ENCODE measurements at places on chromosomes 2 and 18. TPM values are rescaled to one million over a fixed set of nuclear protein-coding genes. Genes with fewer than 3 reads are reported as not detected.

GRCh38 chr2:234156326-234156725 lies 105.8 kb downstream of the SPP2 start:
- DNase-seq, result no peak

GRCh38 chr2:143964891-143965290 lies 555.0 kb downstream of the ZEB2 start:
- no peak for DNase-seq

GRCh38 chr2:128091726-128092080 lies 703 bp downstream of the UGGT1 start:
- DNase-seq, result peak; percentile 63

- DNase-seq, result peak; percentile 84
Measured at GRCh38 chr18:12621742-12622306, 36.1 kb downstream of the SPIRE1 start.

DNA sequence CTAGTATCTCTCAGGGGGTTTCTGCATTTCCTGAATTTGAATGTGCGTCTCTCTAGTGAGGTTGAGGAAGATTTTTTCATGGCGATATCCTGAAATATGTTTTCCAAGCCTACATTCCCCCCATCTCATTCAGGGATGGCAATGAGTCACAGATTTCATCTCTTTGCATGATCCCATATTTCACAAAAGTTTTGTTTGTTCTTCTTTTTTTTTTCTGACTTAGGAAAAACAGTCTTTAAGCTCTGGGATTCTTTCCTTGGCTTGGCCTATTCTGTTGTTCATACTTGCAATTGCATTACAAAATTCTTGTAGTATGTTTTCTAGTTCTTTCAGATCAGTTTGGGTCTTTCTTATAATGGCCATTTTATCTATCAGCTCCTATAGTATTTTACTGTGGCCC lies 136.5 kb downstream of the DSEL start:
- DNase-seq, result no peak

DNA sequence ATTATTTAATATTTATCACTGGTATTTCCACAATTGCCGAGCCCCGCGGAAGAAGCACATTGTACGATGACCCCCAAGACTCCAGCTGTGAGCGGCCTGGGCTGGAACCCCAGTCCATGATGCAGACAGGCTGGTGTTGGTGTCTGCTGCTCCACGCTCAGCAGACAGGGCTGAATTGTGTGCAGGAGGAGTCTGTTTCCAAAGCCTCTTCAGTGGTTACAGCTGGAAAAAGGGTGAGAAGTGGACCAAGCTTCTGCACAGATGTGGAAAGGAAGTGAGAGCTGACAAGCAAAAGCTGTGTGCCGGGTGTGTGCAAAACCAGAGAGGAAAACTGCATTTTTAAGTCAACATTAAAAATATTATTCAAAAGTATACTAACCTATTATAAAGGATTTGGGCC lies 500.4 kb downstream of the GALR1 start:
- no peak for DNase-seq

- DNase-seq, result peak; percentile 10
Measured at GRCh38 chr2:98569197-98569793, 39.0 kb downstream of the COA5 start.

- no peak for DNase-seq
Measured at GRCh38 chr2:219501849-219502248, 3.2 kb downstream of the GMPPA start.

DNA sequence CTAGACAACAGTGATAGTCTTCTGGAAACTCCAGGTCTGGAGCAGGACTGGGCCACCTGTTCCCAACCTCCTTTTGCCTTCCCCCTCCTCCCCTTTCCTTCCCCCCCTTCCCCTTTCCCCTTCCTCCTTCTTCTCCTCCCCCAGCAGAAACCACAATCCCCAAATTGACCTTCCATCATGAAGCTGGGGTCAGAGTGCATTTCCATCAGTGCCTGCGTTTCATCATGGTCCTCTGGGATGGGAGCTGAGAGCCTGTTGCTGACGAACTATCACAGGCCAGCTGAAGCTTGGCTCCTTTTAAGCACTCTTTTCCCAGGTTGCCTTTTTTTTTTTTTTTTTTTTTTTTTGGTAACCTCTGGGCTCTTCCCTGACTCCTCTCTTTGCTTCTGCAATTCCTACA lies 52.6 kb upstream of the SMAD2 start:
- no peak for DNase-seq

GRCh38 chr18:35513181-35513936 lies 15.6 kb upstream of the INO80C start:
- peak; percentile 76 for DNase-seq

DNA sequence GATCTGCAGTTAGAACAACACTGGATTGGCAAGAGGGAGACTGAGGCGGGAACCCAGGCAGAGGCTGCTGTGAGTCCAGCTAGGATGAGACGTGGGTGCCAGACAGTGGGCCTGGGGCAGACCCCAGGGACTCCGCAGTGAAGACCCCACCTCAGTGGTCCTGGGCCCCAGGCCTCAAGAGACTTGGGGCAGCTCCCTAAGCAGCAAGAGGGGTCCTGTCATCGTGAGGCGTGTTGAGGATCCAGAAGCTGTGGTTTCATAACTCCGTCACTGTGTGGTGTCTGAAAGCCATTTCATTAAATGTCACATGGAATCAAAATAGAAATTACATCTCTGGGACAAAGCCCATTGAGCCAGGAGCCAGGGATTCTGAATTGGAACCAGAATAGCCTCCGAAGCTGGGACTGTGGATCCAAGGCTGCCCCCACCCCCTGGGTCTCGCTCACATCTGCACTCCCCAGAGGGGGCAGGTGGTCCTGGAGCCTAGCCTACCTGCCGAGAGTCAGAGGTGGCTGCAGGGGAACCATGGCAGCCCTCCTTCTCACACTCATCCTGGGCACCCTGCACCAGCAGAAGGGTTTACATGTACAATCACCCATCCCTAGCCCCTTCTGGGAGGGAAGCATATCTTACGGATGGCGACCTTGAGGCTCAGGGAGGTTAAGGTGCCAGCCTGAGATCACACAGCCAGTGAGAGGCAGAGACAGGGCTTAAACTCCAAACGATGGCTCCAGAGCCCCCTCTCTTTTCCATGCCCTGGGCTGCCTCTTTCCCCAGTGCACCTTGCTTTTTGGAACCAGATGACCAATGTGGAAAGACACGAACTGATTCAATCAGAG lies 23.2 kb downstream of the RRM2 start:
- no peak for DNase-seq

DNA sequence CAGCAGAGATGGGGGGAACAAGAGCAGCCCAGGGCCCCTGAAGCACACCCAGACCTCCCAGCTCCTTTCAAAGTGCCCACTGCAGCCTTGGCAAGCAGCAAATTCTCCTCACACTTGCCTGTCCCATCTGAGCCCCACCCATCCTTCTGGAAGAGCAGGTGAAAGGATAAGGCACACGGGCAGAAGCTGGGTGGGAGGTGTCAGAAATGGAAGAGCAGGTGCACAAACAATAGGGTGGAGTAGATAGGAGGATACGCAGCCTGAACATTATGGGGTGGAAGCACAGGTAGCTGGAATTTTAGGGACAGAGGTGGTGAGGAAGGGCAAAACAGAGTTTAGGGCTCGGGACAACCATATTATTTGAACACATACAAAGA lies 69.2 kb downstream of the TNS1 start:
- no peak for DNase-seq

DNA sequence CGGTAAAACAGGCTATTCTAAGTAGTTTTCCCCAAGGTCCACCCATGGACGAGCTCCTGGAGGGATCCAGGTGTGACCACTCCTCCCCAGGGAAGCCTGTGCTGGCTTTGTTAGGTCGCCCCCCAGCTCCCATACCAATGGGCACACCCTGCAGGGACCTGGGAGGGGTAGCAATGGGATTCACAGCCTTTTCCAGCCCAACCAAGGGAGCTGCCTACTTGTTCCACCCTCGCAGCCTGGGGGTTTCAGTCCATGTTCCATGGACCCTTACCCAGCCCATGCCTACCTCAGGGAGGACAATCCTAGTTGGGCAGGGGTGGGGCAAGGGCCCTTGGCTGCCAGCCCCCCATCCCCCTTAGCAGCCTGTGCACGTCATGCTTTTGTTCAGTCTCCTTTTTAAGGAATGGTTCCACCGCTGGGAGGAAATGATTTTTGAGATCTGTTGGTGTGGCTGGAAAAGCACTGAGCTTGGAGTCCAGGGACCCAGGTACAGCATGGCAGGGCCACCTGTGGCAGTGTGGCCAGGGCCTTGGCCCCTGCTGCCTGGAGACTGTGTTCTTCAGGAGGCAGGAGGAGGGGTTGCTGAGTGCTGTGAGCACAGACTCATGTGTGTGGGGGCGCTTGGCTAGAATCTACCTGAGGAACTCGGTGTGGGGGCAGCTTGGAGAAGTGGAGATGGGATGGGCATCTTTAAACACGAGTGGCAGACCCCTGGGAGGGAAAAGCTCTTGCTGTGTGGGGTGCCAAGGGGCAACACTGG lies 166.8 kb downstream of the TWIST2 start:
- no peak for DNase-seq

GRCh38 chr2:55590810-55591440 lies 26.5 kb downstream of the PPP4R3B start:
- DNase-seq, result peak; percentile 56

GRCh38 chr2:23520256-23520655 lies 135.3 kb downstream of the KLHL29 start:
- DNase-seq, result no peak

- peak; percentile 7 for DNase-seq
Measured at GRCh38 chr2:62934517-62934916, 116.1 kb upstream of the OTX1 start.

GRCh38 chr2:237486334-237486818 lies 675 bp upstream of the MLPH start:
- DNase-seq, result peak; percentile 49

DNA sequence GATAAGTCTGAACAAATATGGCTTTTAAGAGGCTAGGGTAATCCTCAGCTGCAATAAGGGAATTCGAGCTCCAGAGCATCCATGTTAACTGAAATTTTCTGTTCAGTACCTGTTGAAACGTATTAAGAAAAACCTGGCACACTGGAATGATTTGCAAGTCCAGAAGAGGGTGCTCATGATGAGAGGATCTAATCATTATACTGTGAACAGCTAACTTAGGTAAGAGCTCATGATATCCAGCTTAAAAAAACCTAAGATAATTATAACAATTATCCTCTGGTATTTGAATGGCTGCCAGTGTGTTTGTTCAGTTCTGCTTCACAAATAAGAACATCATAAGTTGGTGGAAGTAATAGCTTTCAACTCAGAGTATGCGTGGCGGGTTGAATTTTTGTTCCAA lies 1118.3 kb upstream of the DDX18 start:
- DNase-seq, result no peak

GRCh38 chr2:134674687-134675086 lies 44.1 kb downstream of the TMEM163 start:
- no peak for DNase-seq

GRCh38 chr18:58370612-58371011 lies 258.3 kb downstream of the ALPK2 start:
- no peak for DNase-seq

DNA sequence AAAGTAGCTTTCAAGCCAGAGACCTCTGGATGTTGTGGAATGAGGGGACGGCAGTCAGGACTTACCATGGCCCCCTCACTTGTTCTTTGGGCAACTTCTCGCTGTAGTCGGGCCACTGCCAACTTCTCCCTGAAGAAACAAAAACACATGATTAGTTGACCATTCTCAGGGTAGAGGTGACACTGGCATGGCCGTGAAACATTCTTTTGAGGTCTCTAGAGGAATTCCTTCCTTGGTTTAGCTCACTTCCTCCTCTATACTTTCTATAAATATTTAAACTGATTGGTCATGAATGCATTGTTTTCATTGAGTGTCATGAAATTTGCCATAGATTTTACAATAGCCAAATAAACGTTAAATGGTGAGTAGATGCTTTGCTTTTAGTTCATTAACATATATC lies 354.6 kb downstream of the NCKAP5 start:
- no peak for DNase-seq

DNA sequence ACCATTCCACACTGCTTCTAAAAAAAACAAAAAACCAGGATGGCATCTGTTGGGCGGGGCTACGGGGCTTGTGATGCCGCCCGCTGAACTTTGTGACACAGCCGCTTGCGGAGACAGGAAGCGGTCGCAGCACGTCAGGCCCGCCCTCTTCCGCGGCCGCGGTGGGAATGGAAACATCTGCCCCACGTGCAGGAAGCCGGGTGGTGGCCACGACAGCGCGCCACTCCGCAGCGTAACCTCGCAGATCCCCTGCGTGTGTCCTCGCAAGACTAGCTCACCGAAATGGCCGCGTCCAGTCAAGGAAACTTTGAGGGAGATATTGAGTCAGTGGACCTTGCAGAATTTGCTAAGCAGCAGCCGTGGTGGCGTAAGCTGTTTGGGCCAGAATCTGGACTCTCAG lies 168.5 kb downstream of the SUCLG1 start:
- no peak for DNase-seq

DNA sequence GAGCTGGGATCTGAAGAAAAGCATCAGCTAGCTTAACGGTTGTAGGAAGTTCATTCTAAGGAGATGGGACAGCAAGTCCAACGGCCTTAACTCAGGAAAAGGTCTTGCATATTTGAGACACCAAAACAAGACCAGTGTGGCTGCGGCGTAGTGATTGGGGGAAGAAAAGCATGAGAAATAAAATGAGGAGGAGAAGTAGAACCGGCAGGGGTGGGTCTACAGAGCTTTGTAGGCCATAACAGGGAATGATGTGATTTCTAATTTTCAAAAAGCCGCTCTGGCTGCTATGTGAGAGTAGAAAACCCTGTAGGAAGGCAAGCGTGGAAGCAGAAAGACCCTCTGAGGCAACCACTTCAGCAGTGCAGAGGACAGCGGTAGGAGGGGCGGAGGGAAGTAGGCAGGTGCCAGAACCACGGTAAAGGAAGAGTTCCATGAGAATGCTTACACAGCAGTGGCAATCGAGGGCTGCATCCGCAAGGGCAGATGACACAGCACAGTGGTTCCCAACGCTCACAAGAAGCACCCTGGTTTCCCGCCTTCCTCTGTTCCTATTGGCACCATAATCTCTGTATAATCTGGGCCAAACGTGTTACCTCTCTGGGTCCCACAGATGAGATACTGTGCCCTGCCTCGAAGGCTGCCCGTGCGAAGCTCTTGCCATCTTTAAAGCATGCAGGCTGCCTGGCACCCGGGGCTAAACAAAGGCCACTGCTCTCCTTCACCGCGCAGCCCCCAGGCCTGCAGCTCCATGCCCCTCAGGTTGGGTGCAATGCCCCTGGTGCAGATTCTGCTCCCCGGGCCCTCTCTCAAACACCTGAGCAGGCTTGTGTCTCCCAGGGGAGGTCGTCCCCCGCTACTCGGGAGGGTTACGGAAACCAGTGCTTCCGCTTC lies 795 bp downstream of the ANKRD39 start:
- DNase-seq, result no peak

- DNase-seq, result no peak
Measured at GRCh38 chr2:152386266-152386665, 51.3 kb downstream of the FMNL2 start.

The DTNA gene
- 6.8 TPM for total RNA-seq

The ATP8B1 gene
- 26.3 TPM for total RNA-seq

The CEP192 gene
- 34.1 TPM for total RNA-seq

The SCN9A gene
- total RNA-seq, result 72.1 TPM

The PLB1 gene
- 3.0 TPM for total RNA-seq

The CRYGD gene
- total RNA-seq, result not detected

The ZNF521 gene
- total RNA-seq, result 11.3 TPM

The SCYGR4 gene
- not detected for total RNA-seq

The COL3A1 gene
- 3,024 TPM for total RNA-seq

The DYSF gene
- total RNA-seq, result 4.2 TPM

The UGT1A10 gene
- not detected for total RNA-seq
